Astrocyte of the hippocampus (primary cell): ENCODE measurements at places on chromosomes 6 and 20.

DNA sequence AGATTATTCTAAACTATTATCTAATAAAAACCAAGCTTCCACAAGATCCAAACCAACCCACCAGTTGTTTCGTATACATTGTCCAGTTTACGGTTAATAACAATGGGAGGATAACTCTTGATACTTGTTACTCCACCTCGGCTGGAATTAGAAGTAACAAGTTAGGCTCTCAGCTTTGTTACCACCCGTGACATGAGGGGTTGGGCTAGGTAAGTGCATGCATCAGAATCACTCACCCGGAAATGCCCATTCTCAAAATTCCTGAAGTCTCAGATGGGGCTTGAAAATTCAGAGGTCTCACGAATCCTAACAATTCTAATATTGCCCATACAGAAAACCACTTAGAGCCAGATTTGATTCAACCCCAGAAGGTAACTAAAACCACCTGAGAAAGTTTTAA lies 27.0 kb upstream of the SERPINB1 start:
- DNase-seq, result no peak

DNA sequence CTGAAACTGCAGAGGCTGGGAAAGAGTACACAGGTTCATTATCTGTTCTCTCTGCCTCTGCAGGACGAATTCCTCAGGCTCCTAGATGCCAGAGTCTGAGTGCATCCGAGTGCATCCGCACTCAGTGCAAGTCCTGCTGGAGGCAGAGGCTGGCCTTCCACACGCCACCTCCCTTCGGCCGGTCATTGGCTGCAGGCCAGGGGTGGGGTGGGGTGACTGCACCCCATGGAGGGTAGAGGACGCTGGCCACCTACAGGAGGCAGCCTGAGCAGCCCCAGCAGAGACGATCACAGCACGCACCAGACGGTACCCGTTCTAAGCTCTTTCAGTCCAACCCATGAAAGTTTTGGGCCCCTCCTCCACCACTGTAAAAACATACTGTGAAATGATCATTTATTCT lies 11.7 kb downstream of the SFT2D1 start:
- peak; percentile 40 for DNase-seq

GRCh38 chr20:35304956-35305355 lies 12.7 kb upstream of the FAM83C start:
- no peak for DNase-seq

GRCh38 chr20:50367104-50367674 lies 143.0 kb upstream of the PTPN1 start:
- DNase-seq, result no peak

GRCh38 chr6:94052749-94053148 lies 633.4 kb upstream of the EPHA7 start:
- no peak for DNase-seq

GRCh38 chr20:41359541-41360011 lies 7.0 kb downstream of the EMILIN3 start:
- no peak for DNase-seq

GRCh38 chr6:63928613-63929012 lies 293.0 kb downstream of the PHF3 start:
- no peak for DNase-seq

- DNase-seq, result no peak
These were observed 54.0 kb downstream of the ASXL1 start for GRCh38 chr20:32411955-32412706.

DNA sequence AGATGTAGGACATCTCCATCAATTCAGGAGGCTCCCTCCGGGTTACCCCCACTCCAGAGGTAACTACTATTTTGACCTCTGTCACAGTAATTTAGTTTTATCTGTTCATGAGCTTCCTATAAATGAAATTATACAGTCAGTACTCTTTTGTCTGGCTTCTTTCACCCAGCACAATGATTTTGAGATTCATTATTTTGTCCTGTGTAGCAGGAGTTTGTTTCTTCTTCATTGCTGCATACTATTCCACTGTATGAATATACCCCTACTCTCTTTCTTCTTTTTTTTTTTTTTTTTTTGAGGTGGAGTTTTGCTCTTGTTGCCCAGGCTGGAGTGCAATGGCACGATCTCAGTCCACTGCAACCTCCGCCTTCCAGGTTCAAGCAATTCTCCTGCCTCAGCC lies 11.8 kb upstream of the AP5S1 start:
- no peak for DNase-seq

DNA sequence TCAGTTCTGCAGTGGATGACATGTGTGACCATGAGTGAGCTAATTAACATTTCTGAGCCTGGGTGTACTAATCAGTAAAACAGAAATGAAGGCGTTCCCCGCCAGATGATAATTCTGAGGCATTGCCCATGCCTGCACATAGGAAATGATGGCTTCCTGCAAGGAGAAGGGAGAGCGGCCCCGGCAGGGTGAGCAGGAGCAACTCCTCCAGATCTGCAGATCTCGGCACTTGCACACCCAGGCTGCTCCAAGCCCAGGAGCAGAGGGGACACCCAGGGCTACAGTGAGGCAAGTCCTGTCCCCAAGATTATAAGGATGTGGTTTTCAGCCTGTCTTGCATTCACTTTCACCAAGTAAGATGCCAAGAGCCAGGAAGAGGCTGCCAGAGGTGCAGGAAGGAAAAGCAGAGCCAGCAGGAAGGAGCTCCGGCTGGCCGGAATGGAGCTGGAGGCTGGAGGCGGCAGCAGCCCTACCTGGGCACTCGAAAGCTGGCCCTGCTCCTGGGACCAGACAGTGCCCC lies 177.5 kb upstream of the CST7 start:
- DNase-seq, result no peak

DNA sequence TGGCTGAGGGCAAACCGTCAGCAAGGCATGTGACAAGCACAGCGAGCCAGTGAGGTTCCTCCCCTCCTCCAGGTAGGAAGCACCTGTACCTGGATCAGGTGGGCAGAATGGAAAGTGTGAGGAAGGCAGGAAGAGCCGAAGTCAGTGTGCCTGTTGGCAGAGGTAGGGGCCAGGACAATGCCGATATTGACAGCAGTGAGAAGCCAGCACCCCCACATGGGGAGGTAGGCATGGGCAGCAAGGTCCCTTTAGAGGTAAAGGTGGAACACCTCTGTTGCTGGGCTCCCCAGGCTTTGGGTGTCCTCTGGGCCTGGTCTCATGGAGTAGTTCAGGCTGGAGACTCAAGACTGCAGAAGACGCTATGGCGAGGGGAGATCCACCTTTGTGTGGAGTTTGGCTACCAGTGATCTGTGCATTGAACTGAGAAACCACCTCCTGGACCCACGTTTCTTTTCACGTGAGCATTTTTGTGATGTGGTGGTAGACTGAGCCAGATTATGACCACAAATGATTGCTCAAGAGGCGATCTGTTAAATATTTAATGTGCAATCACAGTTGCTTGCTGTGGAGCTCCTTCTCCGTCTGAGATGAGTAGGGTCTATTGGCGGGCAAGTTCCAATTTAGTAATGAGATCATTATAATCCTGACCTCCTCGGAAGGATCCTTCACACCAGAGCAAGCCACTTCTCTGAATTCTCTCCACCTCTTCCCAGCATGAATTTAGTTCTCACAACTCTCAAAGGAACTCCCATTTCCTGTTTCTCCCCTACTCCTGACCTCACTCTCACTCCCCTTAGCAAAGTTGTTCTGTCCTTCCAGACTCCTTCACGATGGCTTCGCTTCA lies 174.8 kb downstream of the CDH26 start:
- DNase-seq, result no peak

DNA sequence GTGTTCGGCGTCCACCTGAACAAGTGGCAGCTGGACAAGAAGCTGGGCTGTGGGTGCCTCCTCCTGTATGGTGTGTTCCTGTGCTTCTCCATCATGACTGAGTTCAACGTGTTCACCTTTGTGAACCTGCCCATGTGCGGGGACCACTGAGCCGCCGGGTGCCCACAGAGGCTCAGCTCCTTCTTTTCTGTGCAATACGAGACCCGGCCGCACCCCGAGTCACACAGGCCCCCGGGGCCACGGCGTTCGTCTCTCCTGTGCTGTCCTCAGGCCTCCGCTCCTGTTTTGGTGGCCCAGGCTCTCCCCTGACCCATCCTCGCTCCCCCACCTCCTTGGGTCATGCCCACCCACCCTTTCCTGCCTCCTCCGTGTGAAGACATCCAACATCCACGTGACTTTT lies 37.1 kb upstream of the RIN2 start:
- DNase-seq, result no peak

DNA sequence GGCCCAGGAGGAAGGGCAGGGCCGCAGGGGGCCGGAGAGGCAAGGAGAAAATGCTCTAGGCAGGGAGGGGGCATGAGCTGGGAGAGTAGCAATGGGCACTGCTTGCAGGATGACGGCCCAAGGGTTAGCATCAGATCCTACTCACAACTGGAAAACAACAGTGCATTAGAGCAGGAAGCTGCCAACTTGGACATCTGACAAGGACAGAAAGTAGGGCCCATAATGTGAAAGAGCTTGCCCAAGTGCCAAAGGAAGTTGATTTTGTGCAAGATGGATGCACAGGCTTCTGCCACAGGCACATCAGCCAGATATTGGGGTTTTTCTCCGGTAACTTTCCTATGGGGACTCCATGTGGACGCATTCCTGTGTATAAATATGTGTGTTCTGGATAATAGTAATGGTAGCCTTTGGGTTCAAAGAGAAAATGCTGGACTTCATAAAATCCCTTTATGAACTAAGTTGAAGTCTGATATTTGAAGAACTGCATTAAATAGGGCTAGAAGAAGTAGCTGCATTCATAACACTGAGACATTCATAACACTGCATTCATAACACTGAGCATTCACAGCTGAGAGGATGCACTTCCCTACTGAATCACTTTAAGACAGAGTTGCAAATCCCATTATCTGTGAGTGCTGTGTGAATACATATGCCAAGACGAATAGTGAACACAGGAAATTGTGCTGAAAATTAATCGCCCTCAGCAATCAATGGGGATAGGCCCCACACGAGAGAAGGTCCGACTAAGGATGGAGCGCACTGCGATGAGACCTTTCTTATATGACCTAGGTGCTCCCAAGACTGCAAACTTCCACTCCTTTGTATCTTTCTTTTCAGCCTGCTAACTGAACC lies 235.6 kb upstream of the PRDM1 start:
- no peak for DNase-seq

- DNase-seq, result no peak
These were observed 582.1 kb upstream of the HTR1E start for GRCh38 chr6:86355271-86355670.

GRCh38 chr6:30315156-30315555 lies 11.6 kb upstream of the TRIM39 start:
- no peak for DNase-seq

GRCh38 chr20:45323731-45324130 lies 15.6 kb upstream of the MATN4 start:
- DNase-seq, result no peak

- peak; percentile 43 for DNase-seq
These were observed 53.1 kb downstream of the KIF16B start for GRCh38 chr20:16520154-16520553.

- DNase-seq, result peak; percentile 65
These were observed 272.0 kb downstream of the PACRG start for GRCh38 chr6:162999575-163000285.

DNA sequence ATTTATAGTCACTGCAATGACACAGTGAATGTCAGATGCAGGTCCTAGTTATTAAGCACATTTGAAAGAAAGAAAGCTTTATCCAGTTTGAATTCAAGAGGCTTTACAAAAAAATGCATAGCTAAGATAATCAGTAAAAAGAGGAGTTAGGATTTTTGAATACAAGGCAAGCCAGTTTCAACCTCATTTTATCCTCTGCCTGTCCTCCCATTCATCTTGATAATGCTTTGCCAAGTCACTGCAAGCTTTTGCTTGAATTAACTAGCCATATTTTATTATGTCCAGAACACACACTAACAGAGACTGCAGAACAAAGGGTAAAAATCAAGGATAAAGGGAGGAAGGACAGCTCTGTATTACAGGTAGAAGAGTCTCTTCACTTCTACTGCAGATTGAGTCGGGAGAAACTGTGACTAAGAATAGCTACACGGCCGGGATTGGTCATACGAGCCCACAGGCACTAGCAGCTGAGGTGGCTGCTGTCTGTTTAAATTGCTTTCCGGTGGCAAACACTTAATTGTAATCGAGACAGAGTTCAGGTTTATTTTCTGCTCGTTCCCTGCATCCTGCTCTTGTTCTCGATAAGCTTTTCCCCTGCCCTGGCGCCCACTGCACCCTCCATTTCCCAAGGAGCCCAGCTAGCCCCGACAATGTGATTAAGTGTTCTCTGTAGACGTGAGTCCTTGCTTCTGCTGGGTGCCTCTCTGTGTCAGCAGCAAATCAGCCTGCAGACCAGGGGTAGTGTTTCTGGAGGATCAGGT lies 30.5 kb upstream of the AKAP12 start:
- DNase-seq, result peak; percentile 44

DNA sequence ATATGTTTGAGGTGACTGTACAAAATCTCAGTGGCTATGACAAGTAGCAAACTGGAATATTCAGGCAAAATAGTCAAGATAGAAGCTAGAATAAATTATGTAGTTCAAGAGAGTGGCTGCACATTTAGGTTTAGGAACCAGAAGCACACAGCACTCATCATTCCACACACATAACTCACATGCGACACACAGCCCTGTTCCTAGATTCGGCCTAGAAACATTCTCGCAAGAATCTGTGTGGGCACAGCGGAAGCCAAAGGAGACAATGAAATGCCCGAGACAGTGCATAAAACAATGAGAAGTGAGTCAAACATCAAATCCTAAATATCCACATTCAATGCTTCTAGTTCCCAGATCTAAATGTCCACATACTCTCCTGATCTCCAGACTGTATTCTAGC lies 9.5 kb upstream of the SUPT3H start:
- peak; percentile 64 for DNase-seq

GRCh38 chr20:23049201-23050075 lies at the start of gene THBD:
THBD (minus strand) TSS chr20:23049672; CDS start chr20:23049504, 168 bp downstream.
- peak; percentile 39 for DNase-seq

DNA sequence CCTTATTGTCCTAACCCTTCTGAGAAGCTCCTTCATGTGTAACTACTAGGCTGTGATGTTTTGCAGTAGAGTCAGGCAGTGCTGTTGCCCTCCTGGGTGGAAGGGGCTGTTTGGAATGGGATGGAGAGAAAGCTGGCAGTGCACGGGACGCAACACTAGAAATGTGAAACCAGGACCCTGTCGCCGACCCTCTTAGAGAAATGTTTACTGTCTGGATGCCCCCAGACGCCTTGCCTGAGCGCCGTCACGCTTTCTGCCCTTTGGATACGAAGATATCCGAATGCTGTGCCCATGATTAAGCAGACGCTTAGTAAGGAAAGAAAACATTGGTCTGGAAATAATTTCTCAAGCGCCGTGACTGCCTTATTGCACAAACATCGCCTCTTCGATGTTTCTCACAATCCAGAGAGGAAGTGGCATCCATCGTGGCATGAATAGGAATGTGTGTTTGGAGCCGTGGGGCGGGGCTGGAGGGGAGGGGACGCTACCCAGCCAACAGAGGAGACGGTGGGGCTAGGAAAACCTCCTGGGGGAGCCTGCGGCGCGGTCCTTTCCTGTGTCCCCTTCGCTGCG lies 661 bp upstream of the PPP1R14C start:
- DNase-seq, result peak; percentile 61

DNA sequence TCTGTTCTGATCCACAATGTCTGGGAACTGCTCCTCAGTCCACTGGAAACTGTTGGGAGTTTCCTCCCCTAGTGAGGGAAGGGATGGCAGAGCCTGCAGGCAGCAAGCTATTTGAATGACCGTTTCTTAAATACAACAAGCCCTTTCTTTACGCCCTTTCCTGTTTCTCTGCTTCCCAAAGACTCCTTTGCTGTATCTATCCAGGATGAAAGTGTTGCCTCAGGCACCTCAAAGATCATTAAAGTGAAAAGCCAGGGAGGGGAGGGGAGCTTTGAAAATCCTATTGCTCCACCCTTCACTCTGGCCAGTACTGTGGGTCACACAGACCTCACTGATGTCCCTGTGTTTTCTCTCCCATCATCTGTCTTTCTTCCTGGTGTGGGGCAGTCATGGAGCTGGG lies 213.1 kb downstream of the RNF144B start:
- no peak for DNase-seq
